Astrocyte of the spinal cord (primary cell): ENCODE measurements at places on chromosomes 16 and 17.

DNA sequence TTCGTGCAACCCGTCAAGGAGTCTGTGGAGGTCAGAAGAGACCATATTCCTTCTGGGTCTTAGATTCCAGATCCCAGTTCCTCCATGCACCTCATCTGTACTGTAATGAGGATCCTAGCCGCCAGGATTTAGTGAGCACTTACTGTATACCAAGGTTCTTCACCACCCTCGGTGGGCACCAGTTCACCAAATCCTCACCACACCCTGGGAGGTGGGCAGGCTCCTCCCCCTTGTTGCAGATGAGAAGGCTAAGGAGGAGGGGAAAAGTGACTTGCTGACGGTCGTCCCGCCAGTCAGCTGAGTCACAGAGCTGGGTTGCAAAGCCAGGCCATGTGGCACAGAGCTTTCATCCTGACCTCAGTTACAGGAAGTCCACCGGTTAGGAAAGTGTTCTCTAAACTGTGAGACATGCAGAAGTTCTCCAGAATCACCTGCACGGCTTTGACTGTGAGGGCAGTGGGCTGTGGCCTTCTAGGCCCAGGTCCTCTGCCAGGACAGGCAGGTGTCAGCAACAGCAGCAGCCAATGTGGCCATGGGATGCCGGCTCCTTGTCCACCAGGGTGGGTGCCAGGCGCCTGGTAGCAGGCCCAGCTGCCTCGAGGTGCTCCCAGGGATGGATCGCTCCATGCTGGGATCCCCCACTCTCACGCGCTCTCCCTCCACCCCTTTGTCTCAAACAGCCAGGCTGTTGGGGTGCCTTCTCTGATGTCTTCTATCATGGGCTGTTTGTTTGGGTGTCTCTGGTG lies 240.3 kb upstream of the GSE1 start:
- peak; percentile 67 for DNase-seq

DNA sequence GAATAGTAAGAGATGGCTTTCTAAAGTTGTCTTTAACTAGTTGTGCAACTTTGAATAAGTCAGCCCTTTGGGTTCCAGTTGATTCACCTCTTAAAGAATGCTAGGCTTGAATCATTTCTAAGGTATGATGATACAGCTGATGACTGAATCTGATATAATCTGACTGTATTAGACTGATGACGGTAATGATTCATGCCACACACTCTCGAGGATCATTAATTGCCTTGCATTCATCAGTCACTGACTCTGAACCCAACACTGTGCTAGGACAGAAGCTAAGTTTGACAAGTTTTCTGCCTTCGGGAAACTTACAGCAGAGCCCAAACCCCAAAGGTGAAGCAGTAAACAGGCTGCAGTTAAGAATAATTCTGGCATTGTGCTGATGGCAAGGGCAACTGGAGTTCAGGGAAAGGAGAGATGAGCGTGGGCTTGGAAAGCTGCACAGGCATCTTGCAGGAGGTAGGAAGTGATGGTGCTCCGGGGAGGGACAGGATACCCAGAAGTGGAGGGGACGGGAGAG lies 25.8 kb downstream of the ASIC2 start:
- peak; percentile 67 for DNase-seq

DNA sequence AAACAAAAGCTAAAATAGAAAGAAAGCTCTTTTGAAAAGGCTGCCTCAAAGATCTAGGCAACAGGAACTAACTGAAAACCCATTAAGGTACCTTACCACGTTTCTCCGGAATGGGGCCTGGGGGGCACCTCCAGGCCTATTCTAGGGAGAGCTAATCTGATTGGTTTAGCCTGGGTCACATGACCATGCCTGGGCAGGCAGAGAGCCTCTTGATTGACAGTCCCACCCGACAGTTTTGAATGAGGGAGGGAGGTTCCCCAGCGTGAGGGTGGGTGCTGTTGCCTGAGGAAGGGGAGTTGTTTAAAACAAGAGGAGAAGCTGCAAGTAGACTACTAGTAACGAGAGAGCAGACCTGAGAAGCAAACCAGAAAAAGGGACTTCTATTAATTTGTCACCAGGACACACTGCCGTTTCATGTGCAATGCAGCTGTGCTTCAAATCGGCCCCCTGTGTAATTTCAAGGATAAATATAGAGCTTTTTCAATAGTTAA lies 143.4 kb upstream of the HS3ST2 start:
- no peak for DNase-seq

- DNase-seq, result no peak
Observed at GRCh38 chr17:81238490-81238814, 403 bp downstream of the TEPSIN start.

GRCh38 chr17:77608431-77608830 lies 350.1 kb upstream of the TNRC6C start:
- no peak for DNase-seq
